ENCODE measurements at places on chromosomes 1 and 21.

DNA sequence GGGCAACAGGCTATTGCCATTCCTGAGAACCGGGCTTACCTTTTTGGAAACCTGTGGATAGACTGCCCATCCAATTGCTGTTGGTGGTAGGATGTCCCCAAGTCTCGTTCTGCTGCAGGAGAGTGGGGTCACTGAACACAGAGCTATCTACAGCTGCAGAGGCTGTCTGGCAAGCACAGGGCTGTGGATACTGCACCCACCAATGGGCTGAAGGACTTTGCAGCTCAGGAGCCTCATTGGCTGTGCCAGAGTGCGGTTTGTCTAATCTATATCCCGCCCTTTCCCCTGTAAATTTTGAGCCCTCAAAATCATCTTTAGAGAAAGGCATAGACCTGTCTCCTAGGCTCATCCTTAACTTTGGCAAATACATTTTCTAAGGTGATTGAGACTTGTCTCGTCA lies 15.3 kb downstream of the RNF187 start:
- no peak for DNase-seq

- peak; percentile 38 for DNase-seq
Measured at GRCh38 chr21:37582590-37582989, 216.0 kb downstream of the DYRK1A start.

GRCh38 chr1:39850606-39851216 lies 32.6 kb downstream of the TRIT1 start:
- DNase-seq = no peak

GRCh38 chr1:31828926-31829690 lies 13.3 kb upstream of the SPOCD1 start:
- DNase-seq = no peak

- no peak for DNase-seq
Measured at GRCh38 chr1:111270771-111271463, 19.7 kb upstream of the CHIA start.

DNA sequence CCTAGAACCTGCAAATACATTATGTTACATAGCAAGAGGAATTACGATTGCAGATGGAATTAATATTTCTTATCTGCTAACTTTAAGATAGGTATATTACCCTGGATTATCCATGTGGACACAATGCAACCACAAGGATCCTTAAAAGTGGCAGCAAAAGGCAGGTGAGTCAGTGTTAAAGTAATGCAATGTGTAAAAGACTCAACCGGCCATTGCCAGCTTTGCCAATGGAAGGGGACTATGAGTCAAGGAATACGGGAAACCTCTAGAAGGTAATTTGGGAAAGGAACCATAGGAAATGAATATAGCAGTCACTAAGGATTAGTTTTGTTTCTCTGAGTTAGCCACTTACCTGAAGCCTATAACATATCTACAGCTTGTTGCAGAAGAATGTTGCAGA lies 692.1 kb upstream of the ZP4 start:
- no peak for DNase-seq

All from MG63 (cell line).